ENCODE measurements at places on chromosomes 2 and 18.

DNA sequence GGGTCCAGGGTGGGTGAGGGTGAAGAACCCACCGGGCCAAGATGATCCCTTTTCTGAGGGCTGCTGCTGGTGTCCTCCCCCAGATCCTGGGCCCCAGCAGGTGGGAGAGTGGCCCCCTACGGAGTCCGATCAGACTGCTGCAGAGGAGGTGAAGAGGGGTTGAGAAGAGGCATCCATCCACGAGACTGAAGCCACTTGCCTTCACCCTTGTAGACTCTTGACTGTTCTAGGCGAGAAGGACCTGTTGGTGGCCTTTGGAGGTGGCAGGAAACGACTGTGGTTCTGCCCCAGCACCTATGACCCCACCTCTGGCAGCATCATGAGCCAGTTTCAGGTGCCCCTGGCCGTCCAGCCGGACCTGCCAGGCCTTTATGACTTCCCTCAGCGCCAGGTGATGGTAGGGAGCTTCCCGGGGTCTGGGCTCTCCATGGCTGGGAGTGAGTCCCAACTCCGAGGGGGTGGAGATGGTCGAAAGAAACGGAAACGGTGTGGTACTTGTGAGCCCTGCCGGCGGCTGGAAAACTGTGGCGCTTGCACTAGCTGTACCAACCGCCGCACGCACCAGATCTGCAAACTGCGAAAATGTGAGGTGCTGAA, 1.5 kb downstream of the TET3 start:
- peak; percentile 68 for DNase-seq

DNA sequence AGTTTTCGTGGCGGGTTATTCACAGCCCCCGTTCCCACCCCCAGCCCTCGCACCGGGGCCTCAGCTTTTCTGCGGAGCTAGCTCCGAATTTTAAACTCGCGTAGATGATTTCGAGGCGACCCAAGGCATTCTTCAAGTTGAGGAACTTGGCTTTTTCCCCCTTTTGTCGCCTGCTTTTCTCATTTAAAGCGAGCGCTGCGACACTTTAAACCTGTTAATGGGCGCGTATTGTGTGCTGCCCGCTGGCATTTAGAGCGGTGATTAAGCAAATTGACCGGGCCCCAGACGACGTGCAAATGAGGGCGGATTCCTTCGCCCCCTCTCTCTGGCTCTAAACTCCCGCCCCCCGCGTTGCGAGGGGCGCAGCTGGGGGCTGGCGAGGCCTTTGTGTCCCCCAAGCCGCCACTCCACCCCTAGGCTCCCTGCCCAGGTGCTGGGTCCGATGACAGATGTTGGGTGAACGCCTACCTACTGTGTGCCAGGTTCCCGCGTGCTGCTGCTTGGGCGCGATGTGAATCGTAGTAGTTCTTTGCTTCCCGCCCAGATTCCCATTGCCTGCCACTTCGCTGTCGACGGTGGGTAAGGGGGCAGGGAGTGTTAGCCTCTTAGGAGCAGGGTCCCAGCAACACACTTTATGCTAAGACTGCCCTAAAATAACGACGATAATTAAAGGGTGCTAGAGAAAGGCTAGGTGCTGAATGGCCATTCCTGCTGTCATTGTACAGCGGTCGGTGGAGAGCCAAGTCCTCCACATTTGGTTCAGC, 1.9 kb downstream of the TCF7L1 start:
- no peak for DNase-seq

- no peak for DNase-seq
These were observed 9.9 kb downstream of the TLK1 start for GRCh38 chr2:171150694-171151285.

DNA sequence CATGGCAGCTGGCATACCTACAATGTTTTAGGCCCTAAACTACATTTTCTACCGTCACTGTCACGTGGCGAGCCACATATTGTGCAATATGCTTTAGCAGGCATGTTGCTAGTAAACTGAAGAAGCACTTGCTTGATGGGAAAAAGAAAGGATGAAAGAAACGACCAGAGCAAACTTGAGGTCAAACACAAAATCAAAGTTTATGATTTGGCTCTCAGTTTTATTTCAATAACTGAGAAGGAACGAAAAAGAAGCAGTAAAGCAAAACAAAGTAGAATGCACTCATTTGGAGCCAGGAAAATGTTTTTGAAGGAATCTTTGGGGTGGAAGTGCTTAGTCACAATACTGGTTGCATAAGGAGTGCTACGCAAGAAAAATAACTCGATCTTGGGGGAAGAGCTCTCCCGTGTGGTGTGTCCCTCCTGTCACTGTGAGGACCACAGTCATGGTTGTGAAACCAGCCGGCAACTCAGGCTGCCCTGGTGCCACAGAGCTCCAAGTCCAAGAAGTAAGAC, 349.8 kb downstream of the RBM43 start:
- DNase-seq: no peak

DNA sequence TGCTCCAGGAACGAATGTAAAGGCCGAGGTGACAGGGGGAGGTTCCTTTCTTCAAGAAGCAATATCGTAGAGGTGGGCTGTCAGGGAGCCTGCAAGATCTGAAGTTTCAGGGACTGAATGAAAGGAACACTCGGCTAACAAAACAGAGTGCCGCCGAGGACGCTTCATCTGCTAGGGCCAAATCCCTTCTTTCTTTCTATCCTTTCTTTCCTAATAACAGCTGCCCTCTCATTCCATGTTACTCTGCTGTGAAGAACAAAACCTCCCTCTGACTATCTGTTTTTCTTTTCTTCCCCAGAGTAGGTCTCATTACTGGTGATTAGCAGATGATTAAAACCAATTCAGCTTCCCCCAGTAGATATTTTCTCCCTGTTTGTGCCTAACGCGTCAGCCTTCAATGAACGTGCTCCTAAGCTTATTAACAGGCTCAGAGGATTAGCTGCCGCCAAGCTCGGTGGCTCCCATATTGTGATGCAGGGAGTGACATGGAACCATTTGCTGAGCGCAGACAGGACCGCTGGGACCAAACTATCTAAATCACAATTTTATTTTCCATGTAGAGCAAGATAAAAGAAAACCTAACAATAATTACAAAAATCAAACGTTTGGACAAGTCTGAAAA, 414.6 kb downstream of the TMEM182 start:
- DNase-seq: no peak

DNA sequence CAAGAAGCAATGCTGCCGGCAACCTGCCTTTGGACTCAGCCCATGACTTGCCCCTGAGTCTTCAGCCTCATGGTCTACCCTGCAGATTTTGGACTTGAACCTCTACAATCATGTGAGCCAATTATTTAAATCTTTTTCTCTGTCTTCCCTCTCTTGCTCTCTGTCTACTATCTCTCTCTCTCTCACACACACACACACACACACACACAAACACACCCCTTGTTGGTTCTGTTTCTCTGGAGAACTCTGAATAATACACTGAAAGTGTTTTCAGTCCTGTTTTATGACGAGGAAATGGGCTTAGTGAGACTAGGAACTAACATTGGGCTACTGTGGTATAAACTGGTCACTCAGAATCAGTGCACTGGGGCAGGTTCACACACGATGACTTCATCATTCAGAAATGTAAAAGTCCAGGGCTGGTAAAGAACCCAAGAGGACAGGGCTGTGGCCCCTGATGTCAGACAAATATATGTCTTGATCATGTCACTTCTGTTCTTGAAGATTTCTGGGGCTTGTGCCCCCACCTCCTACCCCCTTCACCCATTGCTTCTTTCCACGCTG, 266.1 kb upstream of the SIX2 start:
- no peak for DNase-seq

GRCh38 chr18:33076601-33077000, 303.8 kb upstream of the KLHL14 start:
- DNase-seq: no peak

DNA sequence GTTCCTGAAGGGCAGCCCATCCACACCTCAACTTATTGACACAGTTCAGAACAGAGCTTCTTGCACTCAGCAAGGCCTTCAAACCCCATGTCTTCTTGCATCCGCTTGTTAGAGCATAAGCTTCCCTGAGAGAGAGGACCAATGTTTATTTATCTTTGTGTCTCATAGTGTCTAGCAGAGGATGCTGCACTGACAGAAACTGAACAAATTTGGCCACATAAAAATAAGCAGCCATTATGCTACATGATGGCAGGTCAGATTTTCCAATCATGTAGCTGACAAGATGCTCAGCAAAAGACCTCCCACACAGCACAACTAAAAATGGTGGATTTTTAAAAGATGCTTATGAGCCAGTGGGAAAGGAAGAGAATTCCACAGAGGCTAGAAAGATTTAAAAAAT, 38.1 kb upstream of the SIGLEC15 start:
- no peak for DNase-seq

- DNase-seq: no peak
These were observed 100.4 kb upstream of the SMAD2 start for GRCh38 chr18:48030616-48031480.

DNA sequence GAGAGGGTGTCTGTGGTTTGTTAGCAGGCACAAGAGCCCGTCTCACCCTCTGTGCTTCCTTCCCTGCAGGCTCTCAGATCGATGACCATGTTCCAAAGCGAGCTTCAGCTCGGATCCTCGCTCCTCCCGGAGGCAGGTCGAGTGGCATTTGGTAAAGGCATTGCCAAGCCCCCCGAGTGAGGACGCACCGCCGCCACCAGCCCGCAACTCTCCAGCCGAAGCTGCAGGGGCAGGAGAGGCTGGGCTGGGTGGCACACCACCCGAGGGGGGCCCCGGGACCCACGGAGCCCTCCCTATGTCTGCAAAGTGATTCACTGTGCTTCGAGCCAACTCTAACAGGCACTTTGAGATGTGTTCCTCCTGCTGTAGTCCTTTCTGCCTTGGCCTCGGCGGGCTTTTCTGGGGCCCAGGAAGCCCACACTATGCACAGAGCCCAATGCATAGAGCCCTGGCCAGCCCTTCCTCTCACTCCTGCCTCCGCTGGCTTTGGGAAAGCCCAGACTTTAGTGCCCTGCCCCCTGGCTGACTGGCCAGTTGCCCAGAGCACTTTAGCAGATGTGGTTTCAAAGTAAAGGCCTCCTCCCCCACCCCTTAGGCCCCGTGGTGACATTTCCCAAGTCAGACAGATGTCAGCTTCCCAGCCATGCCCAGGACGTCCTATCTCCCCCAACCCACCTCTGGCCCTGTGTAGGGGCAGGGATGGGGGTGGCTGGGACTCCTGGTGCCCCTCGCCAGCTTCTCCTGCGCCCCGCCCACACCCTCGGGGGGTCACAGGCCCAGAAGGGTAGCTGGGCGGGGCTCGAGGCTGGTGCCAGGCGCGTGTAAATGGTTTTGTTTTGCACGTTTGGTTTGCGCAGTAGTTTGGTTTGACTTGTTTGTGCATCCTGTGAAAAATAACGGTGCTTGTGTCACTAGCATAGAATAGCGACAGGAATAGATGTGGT, 23.3 kb upstream of the MAPRE3 start:
- no peak for DNase-seq

DNA sequence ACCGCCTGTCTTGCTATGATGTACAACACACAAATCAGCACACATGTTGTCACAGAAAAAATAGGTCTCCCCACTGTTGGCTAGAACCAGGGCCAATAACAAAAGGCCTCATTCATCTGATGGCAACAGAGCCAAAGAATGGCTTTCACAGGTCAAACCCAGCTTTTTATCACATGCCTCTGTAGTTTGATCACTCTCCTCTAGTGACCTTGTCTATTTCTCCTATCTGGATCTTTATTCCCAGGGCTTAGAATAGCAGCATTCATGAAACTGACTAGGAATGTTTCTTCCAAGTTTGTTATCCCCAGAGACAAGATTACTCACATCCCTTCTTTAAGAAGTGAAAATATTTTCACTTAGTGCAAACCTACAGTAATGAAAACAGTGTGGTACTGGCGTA, 285.8 kb upstream of the GYPC start:
- no peak for DNase-seq

DNA sequence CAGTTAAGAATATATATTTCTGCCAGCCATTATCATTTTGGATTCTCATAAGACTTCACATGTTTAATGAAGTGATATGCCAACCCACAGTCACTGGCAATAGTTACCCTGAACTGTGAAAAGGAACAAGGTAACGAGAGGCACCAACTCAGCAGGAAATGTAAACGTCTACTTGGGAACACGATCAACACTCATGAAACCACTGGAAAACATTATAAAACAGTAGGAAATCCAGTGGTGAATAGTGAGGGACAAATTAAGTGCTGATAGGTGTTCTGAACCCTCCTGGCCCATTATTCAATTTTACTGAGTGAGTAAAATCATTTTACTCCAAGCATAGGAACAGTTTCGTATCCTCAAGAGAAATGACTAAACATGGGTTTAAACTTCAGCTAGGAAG, 17.1 kb downstream of the CCDC68 start:
- DNase-seq: no peak
